ENCODE measurements at places on chromosomes 2 and 18.

DNA sequence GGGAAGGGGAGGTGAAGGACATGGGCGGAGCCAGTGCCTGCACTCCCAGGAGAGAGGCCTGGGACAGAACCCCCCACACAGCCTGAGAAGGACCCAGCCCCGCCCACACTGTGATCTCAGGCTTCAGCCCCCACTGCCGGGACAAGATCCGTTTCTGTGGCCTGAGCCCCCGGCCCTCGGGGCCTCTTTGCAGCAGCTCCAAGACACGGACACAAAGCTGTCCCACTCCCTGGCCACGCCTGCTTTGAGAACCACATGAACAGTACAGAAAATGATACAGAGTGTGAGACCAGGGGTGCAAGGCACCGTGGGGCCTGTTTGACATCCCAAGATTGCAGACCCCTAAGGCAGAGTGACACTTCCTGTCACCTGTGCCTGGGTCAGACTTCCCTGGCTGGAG, 74.5 kb downstream of the TWIST2 start:
- no peak for DNase-seq

DNA sequence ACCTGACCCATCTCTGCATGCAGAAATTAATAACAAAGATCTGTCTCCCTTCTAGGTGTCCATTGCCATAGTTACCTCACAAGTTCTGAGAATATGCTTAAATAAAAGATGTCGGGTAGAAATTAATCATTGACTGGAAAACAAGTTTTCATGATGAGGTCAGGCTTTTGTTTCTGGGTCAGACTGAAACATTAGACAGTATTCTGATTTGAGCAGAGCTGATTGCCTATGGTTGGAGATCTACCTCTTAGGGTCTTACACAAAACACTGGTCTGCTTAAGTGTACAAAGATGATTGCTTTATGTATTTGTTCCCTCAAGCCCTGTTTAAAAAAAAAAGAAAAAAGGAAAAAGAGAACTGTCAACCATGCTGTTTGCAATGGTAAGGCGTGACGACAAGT, 956.4 kb downstream of the CPS1 start:
- DNase-seq: no peak

- DNase-seq: no peak
Measured at GRCh38 chr2:234555616-234556249, 58.9 kb upstream of the ARL4C start.

- no peak for DNase-seq
Measured at GRCh38 chr2:172100935-172101820, 1.5 kb downstream of the DLX2 start.

DNA sequence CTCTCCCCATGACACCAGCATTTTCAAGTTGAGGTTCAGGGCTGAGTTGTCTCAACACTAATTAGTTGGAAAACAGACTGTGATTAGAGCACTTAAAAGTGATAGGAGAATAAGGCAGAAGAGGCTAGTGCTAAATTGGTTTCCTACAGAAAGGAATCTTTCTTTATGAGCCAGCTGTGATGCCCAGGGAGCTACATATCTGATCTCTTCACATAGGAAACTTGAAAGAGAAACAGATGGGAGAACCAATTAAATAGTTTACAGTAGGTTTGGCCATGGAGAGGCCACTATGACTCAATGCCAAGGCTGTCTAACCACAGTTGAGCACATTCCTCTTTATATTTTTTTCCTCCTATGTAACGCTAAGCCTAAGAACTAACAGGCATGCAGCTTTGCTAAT, 418.3 kb upstream of the CYRIA start:
- DNase-seq: no peak

DNA sequence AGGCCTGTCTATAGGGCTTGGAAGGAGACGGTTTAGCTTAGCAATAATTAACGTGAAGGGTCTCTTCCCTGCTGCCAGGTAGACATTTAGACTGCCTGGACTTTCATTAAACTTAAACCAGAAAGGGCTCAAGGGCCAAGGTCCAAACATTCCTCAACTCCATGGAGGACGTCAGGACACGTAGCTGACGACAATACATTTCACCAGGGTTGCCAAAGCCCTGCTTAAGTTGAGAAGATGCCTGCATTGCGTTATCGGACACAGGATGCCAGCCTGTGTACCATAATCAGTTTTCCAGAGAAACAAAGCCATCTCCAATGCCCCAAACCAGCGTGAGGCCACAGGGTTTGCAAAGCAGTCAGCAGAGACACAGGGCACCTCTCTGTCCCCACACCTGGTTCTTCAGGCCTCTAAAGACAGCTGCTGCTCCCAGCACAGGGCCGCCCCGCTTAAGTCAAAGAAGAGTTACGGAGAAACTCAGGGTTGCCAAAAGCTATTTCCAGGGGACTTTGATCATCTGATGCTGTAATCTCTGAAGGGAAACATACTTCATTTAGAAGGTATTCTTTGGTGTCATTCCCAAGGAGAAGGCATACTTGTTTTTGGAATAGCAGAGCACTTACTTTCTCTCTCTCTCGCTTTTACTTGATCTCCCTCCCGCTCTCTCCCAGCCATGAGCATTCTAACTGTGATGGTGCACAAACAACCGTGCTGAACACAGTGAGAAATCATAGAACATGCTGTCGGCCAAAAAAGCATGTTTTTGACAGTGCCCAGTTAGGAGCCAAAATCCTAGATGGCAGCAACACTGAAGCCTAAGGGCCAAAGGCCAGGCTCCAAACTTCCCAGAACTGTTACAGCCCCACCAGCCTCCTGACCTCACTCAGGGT, 46.0 kb downstream of the TTC32 start:
- no peak for DNase-seq

DNA sequence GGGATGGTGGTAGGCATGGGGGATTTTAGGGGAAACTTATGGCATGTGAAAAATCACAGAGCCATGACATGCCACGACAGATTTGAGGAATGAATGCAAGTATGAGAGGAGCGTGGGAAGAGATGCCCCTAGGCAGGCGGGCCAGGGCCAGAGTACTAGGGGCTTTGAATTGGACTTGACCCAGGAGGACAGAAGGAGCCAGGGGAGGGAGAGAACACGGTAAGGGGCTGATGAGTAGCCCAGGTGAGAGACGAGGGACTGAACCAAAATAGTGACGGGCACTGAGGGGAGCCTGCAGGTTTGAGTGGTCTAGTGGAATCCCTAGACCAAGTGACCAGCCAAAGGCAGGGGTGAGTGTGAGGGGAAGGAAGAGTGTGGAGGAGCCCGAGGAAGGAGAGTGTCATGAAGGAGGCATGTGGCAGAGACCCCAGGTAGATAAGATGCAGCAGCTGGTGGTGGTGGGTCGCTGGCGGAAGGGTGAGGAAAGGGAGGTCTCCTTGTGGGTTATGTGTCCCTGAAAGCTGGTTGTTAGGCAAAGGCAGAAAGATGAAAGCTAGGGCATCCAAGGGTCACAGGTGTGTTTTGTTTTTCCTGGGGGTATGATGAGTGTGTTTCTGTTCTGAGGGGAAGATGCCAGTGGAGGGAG, 48.7 kb downstream of the ZBTB7C start:
- no peak for DNase-seq

Measured in testis (tissue), 5 donors.